ENCODE measurements at places on chromosomes 13 and 19.

- no peak for DNase-seq
These were observed 22.2 kb upstream of the FRY start for GRCh38 chr13:32009362-32009761.

- no peak for DNase-seq
These were observed 10.2 kb downstream of the TSC22D1 start for GRCh38 chr13:44565881-44566280.

GRCh38 chr13:86383561-86383960, 584.3 kb upstream of the SLITRK6 start:
- no peak for DNase-seq

DNA sequence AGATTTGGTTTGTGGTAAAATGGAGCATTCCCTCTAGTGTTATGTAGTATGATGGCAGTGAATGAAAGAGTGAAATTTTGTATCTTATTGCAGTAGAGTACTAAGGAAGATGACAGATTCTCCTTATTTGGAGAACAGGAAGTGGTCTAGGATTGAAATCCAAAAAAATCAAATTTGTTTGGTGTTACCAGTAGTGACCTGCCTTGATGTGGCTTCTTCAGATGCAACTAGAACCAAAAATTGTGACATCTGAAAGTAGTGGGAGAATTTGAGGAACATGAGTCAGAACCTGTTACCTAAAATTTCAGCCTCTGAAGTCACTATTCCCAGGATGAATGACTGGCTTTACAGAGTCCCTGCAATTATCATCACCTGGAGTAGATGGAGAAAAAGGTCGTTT, 165.9 kb downstream of the KLF5 start:
- DNase-seq: no peak

GRCh38 chr13:23949200-23949599, 51.9 kb upstream of the C1QTNF9B start:
- no peak for DNase-seq

All from forelimb muscle (tissue), 1 donor.